Fibroblast of the conjunctiva (primary cell): ENCODE measurements at places on chromosomes 7 and 10.

DNA sequence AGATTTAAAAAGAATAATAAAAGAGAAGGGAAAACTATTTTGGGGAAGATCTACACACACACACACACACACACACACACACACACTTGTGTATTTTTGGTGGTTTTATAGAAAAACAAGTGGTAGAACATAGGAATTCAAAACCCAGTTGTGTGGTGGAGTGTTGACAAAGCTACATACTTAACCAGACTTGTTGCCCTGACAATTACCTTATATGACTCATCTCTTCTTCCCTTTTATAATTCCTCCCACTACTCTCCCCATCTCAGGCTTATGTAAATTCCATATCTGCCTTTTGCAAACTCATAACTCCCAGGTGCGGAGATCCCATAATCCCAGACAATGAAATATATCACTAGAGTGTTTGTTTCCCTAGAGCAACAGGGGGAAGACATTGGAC, 873.7 kb downstream of the NXPH1 start:
- no peak for DNase-seq

DNA sequence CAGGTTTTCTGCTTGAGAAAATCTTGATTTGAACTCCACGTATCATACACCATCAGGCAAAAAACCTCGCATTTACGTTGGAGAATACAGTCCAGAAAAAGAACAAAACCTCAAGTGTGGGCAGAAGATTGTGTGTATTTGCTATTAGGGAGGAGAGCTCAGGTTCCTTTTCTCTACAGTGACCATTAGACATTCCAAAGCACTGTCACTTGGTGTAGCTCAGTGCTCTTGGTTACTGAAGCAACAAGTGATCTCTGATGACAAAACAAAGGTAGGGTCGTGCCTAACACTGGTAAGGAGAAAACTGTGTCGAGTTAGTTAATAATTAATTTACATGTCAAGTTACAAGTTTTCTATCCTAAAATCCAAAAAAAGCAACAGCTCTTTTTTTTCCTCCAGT, 72.6 kb downstream of the C1GALT1 start:
- DNase-seq, result no peak

DNA sequence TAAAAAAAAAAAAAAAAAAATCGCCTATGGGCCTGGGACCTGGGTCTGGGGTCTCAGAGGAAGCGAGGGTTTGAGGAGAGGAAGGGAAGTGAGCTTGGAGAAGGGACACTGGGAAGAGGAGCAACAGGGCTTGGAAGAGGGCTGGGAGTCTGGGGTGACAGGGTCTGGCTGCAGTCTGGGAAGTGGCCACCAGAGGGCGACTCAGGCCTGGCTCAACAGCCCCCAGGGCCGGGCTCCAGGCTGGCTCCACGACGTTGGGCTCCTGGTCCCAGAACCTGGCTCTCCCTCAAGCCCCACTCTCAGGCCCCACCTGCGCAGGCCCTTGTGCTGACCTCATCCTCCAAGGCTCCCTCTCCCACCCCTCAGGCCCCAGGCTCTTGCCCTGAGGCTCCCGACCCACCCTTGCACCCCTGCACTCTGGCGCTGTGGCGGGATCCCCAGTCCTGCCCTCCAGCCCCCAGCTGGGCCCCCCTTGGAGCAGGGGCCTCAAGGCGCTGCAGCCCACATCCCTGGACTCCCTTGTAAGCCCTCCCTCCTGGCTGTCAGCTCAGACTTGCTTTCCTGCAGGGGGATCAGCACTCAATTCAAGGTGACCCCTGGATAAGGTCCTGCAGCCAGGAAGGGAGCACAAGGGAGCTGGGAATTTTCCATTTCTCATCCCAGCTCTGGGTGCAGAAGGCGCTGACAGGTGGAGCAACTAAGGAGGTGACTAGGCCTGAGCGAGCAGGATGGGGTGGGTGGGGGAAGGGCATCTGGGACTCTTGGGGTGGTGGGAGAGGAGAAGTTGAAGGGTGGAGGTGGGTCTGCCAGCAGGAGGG, 5.4 kb upstream of the SPACDR start:
- DNase-seq, result peak; percentile 57

DNA sequence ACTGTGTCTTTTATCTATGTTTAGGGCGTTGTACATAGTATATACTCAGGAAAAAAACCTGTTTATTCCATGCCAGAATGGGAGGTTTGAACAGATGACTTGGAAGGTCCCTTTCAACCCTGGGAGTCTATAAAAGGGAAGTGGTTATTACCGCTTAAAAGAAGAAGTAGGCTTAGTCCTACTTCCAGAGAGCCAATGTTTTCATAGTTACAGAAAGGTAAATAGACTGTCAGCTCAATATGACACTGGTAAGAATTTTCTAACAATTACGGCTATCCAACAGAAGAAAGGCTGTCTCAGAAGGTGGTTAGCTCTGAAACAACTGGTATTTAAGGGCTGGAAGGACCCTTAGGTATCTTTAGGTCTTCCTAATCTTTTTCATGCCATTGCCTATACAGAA, 1.1 kb upstream of the TFAM start:
- no peak for DNase-seq

DNA sequence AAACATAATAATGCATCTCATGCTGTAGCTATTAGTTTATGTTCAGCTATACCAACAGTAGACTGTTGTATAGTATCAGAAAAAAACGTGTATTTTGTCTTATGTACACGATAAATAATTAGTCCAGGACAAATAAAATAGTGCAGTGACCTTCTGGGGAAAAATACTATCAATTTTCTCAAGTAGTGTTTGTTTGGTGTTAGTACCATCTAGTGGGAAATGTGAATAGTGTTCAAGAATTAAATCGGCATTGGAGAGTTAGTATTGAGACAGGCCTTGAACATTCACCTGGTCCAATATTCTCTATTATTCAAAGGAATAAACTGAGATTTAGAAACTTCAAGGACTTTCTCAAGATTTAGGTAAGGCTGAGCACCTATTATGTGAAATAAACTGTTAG, 21.7 kb upstream of the OR2A5 start:
- peak; percentile 10 for DNase-seq

GRCh38 chr10:46239993-46240683, 46.7 kb upstream of the ANTXRL start:
- no peak for DNase-seq

GRCh38 chr10:122441961-122442360, 12.5 kb upstream of the ARMS2 start:
- DNase-seq, result no peak

- DNase-seq, result peak; percentile 48
Observed at GRCh38 chr10:89147256-89147655, 59.9 kb downstream of the CH25H start.

- no peak for DNase-seq
Observed at GRCh38 chr10:97468162-97468561, 22.2 kb downstream of the ZDHHC16 start.

DNA sequence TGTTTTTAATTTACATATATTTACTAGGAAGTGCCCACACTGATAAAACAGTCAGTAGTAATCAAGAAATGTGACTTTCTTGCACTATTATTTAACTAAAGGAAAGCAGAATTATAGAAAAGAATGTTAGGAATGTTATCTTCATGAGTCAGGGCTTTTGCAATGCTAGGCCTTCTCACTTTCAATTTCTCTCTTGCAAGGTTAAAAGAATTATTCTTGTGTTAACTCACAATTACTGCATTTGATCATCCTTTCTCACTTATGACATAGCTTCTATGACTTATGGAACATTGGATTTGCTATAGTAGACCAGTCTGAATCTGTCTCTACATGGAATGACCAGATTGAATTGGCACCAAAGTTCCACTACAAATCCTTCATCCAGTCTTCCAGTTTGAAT, 192.4 kb downstream of the SDK1 start:
- peak; percentile 5 for DNase-seq

GRCh38 chr7:127208351-127208750, 44.4 kb downstream of the GRM8 start:
- DNase-seq, result no peak

DNA sequence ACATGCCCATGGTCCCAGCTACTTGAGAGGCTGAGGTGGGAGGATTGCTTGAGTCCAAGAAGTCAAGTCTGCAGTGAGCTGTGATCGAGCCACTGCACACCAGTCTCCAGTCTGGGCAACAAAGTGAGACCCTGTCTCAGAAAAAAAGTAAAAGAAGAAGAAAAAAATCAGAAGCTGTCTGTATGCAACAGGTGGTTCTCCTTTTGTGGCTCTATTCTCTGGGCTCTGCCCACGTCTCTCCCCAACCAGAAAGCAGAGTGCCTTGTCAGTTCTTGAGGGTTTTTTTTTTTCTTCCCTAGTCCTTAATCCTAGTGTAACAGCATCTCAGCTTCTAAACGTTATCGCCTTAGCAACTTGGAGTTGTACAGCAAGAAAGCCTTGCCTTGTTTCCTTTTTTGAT, 89.5 kb downstream of the PRKCQ start:
- DNase-seq, result no peak

DNA sequence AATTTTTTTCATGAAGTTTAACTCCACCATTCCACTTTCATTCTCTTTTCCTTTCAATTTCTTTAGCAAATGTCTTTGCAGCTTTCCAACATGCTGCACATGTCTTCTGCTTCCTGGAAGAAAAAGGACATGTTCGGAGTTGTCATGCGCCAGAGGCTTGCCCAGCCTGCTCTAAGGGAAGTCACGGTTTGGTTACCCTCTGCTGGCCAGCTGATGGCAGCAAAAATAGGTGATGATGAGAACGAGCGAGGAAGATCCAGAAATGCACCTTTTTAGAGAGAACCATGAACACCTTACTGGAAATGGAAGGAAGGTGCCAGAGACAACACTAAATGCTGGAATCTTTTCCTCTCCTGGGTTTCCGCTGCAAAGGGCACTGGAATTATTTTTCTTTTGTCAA, 4.9 kb upstream of the ZSCAN21 start:
- DNase-seq, result no peak

- no peak for DNase-seq
Observed at GRCh38 chr10:95391164-95391563, 100.4 kb upstream of the PDLIM1 start.

- no peak for DNase-seq
Observed at GRCh38 chr7:137975221-137975620, 26.7 kb downstream of the CREB3L2 start.

DNA sequence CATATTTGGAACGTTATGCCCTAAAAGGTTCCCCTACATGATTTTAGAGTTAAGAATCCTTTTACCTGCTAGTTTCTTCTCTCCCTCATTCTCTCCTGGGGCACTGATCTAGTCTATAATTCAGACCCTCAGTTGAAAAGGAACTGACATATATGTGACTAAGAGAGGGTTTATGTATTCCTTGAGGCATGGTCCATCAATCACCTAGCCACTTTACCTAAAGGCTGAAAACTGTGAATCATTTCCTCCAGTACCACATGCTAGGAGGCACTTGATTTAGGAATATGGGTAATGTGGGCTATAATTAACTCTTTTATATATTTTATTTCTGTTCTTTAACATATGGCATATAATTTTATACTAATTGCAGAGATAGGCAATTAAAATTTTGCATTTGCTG, 303.5 kb downstream of the BBS9 start:
- DNase-seq, result no peak

DNA sequence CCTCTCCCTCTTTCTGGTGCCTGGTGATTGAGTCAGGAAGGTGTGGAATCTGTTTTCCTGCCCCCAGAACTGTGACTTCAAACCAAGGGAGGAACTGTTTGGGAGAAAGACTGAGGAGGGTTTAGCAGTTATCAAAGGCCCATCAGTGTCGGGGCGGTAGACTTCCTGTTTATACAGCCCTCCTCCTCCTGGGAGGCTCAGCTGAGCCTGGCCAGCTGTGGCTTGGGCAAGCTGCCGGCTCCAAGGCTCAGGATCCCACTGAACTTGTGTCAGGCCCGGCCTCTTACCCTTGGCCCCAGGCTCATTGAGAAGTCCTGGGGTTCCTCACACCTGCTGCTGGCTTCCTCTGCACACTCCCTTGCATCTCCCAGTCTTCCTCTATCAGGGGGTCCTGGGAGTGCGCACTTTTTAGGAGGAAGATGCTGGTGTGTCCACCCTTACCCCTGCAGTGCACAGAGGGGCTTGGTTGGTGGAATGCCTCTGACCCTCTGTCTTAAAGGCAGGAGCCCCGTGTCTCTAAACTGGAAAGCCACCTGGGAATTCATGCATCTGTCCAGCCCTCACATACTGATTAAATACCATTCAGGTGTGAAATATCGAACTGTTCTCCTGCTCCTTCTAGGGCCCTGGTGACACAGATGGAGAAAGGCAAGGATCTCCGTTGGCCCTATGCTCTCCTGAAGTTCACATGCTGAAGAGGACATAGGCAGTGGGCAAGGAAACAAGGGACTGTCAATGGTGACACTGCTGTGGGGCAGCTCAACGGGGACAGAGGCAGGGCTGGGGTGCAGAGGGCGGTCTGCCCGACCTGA, 32.4 kb downstream of the CXCL12 start:
- DNase-seq, result no peak

GRCh38 chr7:70210200-70210935, 612.1 kb downstream of the AUTS2 start:
- DNase-seq, result no peak
